Left renal cortex interstitium (tissue), 4 donors: ENCODE measurements at places on chromosomes 13 and 19.

DNA sequence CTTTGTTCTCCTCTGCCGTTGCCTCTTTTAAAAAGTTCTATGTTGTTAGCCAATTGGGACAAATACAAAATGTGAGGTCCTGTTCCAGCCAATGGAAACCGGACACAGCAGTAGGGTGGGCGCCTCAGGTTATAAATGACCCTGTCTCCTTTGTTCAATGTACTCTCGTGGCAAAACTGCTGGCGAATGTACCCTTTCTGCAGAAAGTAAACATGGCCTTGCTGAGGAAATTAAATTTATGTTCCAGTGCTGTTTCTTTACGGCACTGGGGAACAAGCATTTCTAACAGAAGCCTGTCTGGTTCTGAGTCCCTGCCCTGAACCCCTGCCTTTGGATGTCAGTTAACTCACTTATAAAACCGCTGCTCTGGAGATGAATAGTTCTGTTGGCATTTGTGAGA is 140.7 kb downstream of the PCCA start:
- DNase-seq, result no peak

- no peak for DNase-seq
Measured at GRCh38 chr13:52925775-52926285, 77.4 kb upstream of the PCDH8 start.

- DNase-seq, result no peak
Measured at GRCh38 chr19:56566904-56567273, 379 bp upstream of the ZNF470 start.

DNA sequence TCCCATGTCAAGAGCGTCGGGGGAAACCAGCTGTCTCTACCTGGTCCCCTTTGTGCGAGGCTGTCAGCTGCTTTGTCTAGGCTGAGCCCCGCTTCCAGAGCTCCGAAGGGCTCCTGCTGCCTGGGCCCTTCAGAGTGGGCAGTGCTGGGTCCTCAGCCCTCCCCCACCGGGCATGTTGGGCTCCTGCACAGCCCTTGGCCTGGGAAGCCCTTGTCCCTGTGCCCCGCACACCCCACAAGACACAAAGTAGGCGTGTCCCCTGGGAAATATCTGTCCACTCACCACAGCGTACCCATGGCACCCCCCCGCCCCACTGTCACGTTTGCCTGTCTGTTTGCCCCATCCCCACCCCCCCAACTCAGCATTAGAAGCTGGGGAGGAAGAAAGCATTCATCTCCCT is 39.6 kb upstream of the RANBP3 start:
- DNase-seq, result no peak

GRCh38 chr13:99958406-99959126 is 13.0 kb downstream of the ZIC5 start:
- no peak for DNase-seq

GRCh38 chr13:38090913-38091312 is 221.3 kb upstream of the TRPC4 start:
- DNase-seq, result no peak
